ENCODE measurements at places on chromosomes 6 and 20.

DNA sequence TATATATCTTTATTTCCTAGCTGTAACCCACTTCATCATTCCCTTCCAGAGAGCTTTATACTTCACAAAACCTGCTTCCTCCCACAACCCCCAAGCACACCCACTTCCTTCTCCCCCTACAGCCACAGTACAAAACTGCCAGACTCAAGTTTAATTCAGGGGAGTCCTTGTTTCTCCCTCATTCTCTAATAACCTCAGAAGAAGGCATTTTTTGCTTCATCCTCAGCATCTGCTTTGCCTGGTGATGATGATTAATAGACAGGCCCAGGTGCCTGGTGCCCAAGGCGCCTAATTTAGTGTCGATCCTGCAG, 414.3 kb downstream of the KIF16B start:
- no peak for DNase-seq

GRCh38 chr6:118748311-118749062, 97.1 kb upstream of the CEP85L start:
- peak; percentile 72 for DNase-seq

- no peak for DNase-seq
Measured at GRCh38 chr20:2671977-2672376, 8.0 kb upstream of the IDH3B start.

DNA sequence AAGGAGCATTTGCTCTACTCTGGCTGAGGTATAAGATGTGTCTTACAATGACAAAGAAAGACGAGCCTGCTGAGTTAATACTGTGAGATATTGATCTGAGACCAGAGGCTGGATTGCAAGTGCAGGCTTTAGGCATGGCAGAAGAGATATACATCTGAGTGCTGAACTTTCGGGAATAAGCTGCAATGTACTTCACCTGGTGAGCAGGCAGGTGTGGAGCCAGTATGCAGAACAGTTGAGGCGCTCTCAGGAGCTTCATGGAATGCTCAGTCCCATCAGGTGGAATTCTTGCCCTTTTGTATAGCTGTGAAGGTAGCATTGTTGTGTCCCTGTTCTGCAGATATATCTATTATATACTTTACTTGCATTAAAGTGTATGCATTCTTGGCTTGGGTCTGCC, 179.3 kb upstream of the RIMS1 start:
- DNase-seq = no peak

DNA sequence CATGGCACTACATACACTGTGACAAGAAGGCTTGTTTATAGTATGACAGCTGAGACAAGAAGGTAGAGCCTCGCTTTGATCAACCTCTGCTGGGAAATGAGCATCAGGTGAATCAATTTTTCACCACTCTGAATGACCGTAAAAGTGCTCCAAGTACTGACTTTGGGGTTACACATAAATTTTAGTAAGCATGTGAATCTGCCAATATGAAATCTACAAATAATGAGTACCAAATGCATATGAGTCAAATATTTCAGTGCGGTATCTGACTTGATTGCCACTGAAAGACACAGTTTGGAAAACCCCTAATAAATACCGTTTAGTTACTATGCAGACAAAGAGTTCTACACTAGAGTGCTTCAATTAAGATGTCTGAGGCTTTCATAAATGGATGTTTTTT, 77.8 kb downstream of the ATG5 start:
- DNase-seq = no peak

GRCh38 chr6:43806043-43806757, 36.2 kb downstream of the VEGFA start:
- no peak for DNase-seq

- peak; percentile 16 for DNase-seq
Measured at GRCh38 chr20:62925076-62925419, 1.3 kb downstream of the DIDO1 start.

GRCh38 chr6:146071781-146072180, 42.9 kb downstream of the GRM1 start:
- DNase-seq = no peak

GRCh38 chr6:31576897-31577578, 1.7 kb downstream of the TNF start:
- DNase-seq = no peak

GRCh38 chr6:40997234-40997957, 41.6 kb downstream of the UNC5CL start:
- DNase-seq = peak; percentile 88

All from astrocyte of the spinal cord (primary cell).